G401 (cell line): ENCODE measurements at places on chromosomes 1 and 21. TPM values are rescaled to one million over a fixed set of nuclear protein-coding genes. Genes with fewer than 3 reads are reported as not detected.

Gene FLG2
- not detected in 2 replicates for total RNA-seq

Gene GPR3
- 2.4 and 6.9 TPM in 2 replicates for total RNA-seq

Gene MPZ
- 0.68 TPM in 1 of 2 replicates, not detected in the other for total RNA-seq

Gene LAMC2
- 0.61 and 0.68 TPM in 2 replicates for total RNA-seq

Gene CD101
- 0.55 and 1.2 TPM in 2 replicates for total RNA-seq

Gene MARK1
- 4.0 and 6.4 TPM in 2 replicates for total RNA-seq

Gene PWP2
- 34.0 and 34.3 TPM in 2 replicates for total RNA-seq

Gene LCE1E
- total RNA-seq = not detected in 2 replicates

Gene EXO1
- total RNA-seq = 29.7 and 46.2 TPM in 2 replicates

Gene SPRR2E
- not detected in 2 replicates for total RNA-seq

Gene EIF3I
- 451 and 486 TPM in 2 replicates for total RNA-seq

Gene TEDDM1
- not detected in 2 replicates for total RNA-seq

Gene NTMT2
- not detected in 2 replicates for total RNA-seq

Gene CHIA
- not detected in 2 replicates for total RNA-seq

Gene AGRN
- 103 and 106 TPM in 2 replicates for total RNA-seq

Gene CEP85
- total RNA-seq = 16.7 and 19.1 TPM in 2 replicates

Gene IFI44
- total RNA-seq = not detected in 2 replicates

Gene OR10J1
- not detected in 2 replicates for total RNA-seq

Gene IL19
- not detected in 2 replicates for total RNA-seq

Gene TRPM2
- total RNA-seq = 0.12 TPM in 1 of 2 replicates, not detected in the other

Gene SPATA17
- 1.2 and 2.3 TPM in 2 replicates for total RNA-seq

Gene ERG
- not detected in 2 replicates for total RNA-seq

Gene S100A14
- 0.75 TPM in 1 of 2 replicates, not detected in the other for total RNA-seq

Gene VAMP4
- 3.0 and 4.3 TPM in 2 replicates for total RNA-seq

Gene CELA2B
- not detected in 2 replicates for total RNA-seq

Gene PLA2G2D
- total RNA-seq = not detected in 2 replicates

Gene TMOD4
- total RNA-seq = not detected in 2 replicates

Gene CTBS
- 3.6 and 3.9 TPM in 2 replicates for total RNA-seq

Gene KLHDC7A
- 11.2 and 12.2 TPM in 2 replicates for total RNA-seq
